A549 (cell line): ENCODE measurements at places on chromosomes 16 and 17. TPM values are rescaled to one million over a fixed set of nuclear protein-coding genes. Genes with fewer than 3 reads are reported as not detected.

PDILT gene
- polyA plus RNA-seq: not detected in 3 replicates

SYT17 gene
- 8.3 to 10.7 TPM (median 9.8 TPM) in 3 replicates for polyA plus RNA-seq

TMEM106A gene
- 1.1 to 1.7 TPM (median 1.2 TPM) in 3 replicates for polyA plus RNA-seq

MYH2 gene
- not detected in 3 replicates for polyA plus RNA-seq

GINS2 gene
- polyA plus RNA-seq: 25.4 to 27.7 TPM (median 26.8 TPM) in 3 replicates
